ENCODE measurements at places on chromosomes 12 and 14.

DNA sequence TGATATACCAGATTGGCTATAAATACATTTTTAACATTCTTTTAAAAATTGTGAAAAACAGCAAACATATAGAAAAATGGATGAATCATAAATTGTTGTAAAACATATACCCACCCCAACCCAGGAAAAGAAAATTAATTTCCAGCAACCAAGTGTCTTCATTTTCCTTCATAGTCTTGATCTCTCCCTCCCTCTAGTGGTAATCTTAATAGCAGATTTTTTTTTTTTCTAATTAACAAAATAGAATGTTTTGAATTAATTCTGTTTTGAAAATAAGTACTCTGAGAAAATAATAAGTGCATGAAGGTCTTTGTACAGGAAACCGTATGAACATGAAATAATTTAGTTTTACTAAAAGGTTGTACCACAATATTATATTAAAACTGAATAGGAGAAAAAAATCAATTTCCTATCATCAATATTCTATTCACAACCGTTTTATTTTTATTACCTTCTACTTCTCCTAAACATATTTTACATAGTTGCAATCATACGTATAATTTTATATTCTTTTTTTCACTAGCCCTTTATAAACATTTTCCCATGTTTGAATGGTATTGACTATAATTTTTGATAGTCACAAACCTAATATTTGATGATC lies 7.0 kb downstream of the ETNK1 start:
- no peak for DNase-seq

GRCh38 chr12:131671276-131671675 lies 39.6 kb upstream of the SFSWAP start:
- no peak for DNase-seq

DNA sequence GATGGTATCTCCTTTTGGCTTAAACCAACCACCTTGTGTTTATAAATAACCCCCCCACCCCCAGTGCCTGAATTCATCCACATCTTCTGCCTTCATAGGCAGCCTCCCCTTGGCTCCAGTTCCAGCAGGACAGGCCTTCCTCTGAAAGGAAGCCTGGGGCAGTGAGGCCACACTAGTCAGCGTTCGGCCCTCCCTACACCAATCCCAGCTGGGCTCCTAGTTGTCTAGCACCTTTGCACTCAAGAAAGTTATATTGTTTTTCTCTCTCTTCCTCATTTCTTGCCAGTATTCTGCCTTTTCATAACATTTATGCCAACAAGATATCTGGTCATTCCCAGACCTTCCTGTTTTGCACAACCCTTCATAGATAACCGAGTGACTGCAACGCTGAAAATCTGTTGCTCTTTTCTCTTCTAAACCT lies 73.1 kb upstream of the ACTN1 start:
- no peak for DNase-seq

DNA sequence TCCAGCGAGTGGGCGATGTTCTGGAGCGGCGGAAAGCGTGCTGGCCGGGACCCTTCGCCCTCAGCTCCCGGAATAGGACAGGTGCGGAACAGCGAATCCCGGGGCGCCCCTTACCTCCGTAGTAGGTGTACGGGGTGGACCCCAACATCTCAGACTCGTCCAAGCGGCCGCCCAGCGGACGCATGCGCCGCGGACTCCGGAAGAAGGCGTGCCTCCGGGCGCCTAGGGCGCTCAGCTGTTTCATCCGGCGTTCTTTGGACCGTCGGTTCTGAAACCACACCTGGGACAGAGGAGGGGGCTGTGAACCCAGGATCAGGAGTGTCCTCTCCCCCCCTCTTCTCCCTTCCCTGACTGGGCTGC lies 4.5 kb downstream of the LHX5 start:
- no peak for DNase-seq

- DNase-seq = no peak
Measured at GRCh38 chr14:88993946-88994345, 169.5 kb downstream of the TTC8 start.

DNA sequence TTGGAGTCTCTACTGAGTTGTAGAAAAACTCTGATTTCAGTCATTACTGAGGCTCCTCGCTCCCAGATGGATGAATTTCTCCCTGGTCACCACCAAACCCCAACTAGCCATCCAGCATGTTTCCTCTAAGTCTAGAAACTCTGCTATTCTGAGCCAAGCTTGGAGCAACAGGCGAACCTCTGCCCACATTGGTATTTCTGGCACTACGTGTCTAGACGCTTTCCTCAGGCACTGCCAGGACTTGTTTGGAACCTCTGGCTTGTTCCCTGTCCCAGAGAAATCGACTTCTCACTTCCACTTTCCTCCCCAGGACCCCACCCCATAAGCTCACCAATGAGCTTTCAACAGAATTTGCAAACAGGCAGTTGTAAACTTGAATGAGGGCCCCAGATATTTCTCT lies 27.6 kb downstream of the WSCD2 start:
- no peak for DNase-seq

- DNase-seq = no peak
Measured at GRCh38 chr14:91830777-91831176, 36.6 kb downstream of the TC2N start.

DNA sequence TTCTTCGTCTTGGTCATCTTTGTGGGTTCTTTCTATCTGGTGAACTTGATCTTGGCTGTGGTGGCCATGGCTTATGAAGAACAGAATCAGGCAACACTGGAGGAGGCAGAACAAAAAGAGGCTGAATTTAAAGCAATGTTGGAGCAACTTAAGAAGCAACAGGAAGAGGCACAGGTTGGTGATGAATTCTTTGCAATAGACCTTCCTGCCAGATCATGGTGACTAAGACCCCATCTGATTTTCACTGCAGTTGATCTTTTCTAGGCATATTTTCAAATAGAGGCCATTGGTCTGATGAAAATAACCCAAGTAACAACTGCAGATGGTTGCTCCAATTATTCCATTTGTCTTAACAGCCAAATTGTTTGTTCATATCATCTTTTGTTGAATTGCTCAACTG lies 114.4 kb downstream of the SCN8A start:
- no peak for DNase-seq

GRCh38 chr12:78038986-78039385 lies 208.3 kb downstream of the NAV3 start:
- DNase-seq = no peak

GRCh38 chr12:92627511-92627910 lies 75.3 kb upstream of the PLEKHG7 start:
- no peak for DNase-seq

- DNase-seq = no peak
Measured at GRCh38 chr12:96240656-96241055, 46.5 kb downstream of the ELK3 start.

DNA sequence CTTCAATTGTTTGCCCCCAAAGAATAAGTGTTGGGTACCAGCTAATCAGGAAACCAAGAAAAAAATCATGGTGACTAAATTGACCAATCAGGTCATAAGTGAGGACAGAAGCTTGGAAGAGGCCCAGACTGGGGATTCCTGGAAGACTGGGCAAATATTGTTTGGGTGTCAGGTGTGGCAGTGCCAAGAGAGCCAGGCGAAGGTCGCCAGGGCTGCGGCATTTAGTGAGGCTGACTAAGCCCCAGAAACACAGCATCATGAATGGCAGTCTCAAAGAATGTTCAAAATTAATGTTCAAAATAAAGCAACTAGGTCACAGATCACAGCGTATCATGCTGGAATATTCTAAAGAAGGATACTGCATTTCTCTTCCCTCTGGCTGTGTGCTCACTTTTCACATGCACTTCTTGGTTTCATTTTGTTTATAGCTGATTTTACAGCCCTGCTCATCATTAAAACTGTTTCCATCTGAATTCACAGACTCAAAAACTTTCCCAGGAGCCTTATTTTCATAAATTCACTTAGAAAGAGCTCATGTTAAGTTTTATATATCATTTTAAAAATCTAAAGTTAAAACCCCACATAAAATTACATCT lies 85.3 kb upstream of the OVCH1 start:
- peak; percentile 81 for DNase-seq

GRCh38 chr12:26496170-26496569 lies 300.8 kb downstream of the SSPN start:
- no peak for DNase-seq

DNA sequence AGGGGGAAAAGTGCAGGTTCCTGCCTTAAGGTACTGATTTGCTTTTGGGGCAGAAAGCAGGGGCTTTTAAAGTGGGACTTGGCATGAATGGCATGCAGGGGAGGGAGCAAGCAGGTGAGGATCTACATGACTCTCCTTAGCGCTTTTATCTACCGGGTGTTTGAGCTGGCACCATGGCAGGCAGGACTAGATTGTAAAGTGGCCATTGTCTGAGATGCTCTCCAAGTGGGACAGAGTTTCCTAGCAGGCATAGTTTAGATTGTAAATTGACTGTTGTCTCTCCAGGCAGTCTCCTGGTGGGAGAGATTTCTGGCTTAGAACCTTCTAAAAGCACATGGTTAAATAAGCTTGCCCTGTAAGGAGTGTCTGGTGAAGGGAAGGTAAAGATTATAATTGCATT lies 5.3 kb upstream of the DICER1 start:
- DNase-seq = no peak

GRCh38 chr12:116144384-116144783 lies 133.1 kb downstream of the MED13L start:
- DNase-seq = no peak

DNA sequence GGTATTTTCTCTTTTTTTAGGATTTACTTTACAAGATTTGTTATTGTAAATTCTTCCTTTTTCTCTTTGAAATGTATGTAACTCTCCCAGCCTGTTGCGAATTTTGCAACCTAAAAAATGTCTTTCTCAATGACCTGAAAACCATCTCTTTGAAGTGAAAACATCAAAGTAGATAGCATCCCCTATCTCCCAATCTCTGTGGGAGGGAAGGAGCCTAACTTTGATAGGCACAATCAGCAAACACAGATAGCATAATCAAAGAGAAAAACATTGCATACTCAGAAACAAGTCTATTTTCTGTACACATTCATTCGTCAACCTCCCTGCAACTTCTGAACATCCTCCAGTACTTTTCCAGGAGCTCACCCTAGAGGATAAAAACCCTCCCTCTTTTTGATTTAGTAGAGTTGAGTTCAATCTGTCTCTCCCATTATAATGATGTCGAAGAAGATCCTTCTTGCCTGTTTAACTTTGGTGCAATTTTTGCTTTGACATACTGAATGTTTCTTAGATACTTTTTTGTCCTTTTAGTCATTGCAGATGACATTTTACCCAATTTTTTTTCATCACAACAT lies 849.2 kb upstream of the LRFN5 start:
- no peak for DNase-seq

DNA sequence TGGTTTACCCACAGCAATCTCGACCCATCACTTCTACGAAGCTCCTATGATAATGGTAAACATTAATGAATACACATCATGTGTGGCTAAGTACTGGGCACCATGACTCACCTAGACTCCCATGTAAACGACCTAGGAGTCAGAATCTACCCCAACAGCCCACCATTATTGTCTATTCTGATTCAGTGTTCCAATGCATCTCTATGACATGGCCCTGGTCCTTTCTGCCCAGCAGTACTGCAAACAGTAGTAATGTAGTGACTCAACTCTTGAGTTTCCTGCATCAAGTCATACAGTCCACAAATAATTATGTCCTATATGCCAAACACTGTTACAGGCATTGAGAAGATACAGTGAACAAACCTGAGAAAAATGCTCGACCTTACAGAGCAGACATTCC lies 14.6 kb downstream of the GTF2A1 start:
- no peak for DNase-seq

DNA sequence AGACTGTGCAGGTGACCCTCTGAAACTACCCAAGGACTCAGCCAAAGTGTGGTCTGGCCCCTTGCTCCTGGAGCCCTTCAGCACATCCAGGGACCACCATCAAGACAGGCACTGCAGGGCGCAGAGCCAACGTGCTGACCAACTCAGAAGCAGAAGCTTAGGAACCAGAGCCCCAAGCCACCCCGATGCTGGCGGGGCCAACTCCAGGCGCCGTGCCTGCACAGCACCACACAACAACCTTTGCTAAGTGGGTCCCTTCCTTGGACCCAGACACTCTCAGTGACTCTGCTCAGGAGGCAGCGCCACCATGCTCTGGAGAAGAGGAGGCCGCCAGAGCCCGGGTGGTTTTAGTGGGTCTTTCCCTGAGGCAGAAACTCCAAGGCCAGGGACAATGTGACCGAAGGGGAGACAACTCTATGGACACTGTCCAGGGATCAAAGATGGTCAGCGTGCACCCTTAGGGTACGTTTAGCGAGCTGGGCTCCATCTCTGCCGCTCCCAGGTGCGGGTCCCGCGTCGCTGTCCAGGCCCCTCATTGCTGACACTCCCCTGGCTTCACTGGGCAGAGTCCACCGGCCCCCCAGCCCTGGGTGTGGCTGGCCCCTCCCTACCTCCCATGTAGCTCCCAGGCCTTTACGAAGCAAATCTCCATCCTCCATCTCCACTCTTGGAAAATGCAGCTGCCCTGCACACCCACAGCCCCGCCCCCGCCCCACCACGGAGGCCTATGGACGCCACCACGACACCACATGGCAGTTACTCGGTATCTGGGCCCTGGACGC lies 16.1 kb downstream of the CHGA start:
- no peak for DNase-seq

- no peak for DNase-seq
Measured at GRCh38 chr12:114767906-114768722, 84.1 kb upstream of the TBX3 start.

GRCh38 chr12:121755591-121755990 lies 37.9 kb downstream of the RHOF start:
- DNase-seq = no peak

DNA sequence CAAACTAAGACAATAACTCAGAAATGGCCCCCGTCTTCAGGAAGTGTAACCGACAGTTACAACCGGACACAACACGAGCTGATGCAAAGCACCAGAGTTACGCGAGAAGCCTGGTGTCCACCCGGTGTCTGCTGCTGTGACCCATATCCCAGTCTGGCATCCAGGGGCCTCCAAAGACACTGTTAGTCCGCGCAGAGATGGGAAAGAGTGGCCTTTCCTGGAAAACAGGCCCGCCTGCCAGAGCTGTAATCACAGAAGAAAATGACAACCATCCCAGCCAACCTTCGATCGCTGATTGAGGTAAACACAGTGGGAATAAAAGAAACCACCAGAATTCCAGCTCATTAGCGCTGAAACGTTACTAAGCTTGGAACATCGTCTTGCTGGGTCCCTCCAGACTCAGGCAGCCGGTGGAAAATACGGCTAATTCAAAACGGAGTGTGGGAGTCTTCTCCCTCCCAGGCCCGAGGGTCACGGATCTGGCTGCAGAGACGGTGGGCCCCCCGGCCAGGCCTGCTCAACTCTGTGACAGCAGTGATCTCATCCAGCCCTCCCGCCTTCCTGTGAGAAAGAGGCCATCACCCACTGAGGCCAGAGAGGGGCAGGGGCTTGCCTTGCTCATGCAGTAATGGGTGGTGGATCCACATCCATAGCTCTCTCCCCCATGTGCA lies 273.9 kb upstream of the RTL1 start:
- DNase-seq = no peak
